Cortex of kidney (tissue), 1 donor: ENCODE measurements at places on chromosomes 7 and 10.

DNA sequence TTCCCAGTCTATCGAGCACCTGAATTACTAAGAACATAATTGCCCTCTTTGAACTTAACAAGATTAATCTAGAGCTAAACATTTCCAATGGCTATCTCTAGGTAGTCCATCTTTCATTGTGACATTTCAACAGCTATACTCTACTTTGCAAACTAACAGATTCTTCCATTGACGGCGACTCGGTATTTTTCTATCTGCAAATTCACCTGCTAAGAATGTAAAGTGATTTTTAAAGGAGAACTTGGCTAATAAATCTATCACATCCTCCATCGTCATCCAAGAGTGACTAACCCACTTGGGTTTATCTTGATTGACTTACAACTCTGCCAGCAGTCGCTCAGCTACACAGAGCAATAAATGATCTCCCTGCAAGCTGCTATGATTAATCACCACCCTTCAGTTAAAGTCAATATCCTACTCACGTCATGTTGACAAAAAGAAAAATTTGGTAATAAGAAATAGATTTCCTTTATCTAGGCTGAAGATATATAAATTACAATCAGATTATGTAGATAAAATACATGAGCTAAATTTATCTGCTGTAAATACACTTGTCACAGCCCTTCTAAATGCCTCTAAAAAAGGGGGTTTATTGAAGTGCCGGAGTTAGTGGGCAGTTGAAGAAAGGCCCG, 99.5 kb downstream of the SFMBT2 start:
- DNase-seq, result no peak

- no peak for DNase-seq
These were observed 113.8 kb upstream of the PPP2R2D start for GRCh38 chr10:131786756-131787605.

DNA sequence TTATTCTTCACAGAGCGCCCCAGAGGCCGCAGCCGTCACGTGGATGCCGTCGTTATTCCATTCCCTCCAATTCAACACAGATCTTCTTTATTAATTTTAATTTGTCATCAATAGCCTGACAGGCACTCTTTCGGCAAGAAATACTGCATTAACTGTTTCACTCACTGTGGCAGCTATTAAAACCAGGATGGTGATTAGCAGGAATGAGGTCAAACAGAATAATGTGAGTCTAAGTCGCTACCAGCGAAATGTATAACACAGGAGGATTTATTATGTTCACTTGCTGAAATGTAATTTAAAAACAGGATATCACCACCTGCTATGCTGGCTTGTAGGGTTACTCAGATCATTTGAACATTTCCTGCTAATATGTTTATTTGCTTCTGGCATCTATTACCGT, 74.2 kb upstream of the MGMT start:
- DNase-seq, result no peak

DNA sequence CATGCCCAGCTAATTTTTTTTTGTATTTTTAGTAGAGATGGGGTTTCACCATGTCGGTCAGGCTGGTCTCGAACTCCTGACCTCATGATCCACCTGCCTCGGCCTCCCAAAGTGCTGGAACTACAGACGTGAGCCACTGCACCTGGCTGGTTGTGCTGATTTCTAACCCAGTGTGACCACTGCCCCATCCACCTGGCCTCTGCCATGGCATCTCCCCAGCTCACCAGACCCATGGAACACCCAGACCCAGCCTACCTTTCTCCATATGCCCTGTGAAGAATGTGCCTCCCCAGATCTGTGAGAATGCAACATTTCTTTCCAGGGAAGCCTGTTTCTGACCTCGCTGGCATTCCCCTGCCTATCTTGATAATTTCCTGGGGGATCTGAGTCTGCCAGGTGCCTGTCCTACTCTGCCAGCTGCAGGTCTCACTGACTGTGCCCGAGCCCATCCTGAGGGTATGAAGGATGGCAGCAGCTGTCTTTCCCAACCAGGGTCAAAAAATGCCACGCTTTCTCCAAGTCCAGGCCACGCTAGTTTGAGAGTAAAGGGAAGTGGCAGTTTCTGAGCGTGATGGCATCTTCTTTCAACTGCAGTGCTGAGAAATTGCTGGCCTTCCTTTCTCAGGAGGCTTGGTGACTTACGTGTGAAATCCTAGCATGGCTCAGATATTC, 324.4 kb upstream of the ZNF32 start:
- DNase-seq, result no peak

GRCh38 chr7:22417349-22417748, 60.4 kb upstream of the RAPGEF5 start:
- no peak for DNase-seq

DNA sequence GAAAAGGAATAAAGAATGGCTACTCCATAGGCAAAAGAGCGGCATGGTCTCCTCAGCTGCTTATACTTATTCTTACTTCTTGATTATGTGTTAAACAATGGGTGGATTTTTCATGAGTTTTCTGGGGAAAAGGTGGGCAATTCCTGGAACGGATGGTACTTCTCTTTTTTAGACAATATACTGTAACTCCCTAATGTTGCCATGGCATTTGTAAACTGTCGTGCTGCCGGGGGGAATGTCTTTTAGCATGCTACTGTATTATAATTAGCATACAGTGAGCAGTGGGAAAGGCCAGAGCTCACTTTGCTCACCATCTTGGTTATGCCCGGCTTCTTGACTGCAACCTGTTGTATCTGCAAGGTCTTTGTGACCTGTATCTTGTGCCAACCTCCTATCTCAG, 372.1 kb upstream of the AKR1E2 start:
- no peak for DNase-seq

GRCh38 chr7:149261829-149262617, at the start of gene ZNF783:
Gene ZNF783 (plus strand): TSS chr7:149262196. CDS start chr7:149262334, 138 bp downstream.
- no peak for DNase-seq

- DNase-seq, result no peak
These were observed 2.8 kb downstream of the FASTK start for GRCh38 chr7:151077705-151078232.

DNA sequence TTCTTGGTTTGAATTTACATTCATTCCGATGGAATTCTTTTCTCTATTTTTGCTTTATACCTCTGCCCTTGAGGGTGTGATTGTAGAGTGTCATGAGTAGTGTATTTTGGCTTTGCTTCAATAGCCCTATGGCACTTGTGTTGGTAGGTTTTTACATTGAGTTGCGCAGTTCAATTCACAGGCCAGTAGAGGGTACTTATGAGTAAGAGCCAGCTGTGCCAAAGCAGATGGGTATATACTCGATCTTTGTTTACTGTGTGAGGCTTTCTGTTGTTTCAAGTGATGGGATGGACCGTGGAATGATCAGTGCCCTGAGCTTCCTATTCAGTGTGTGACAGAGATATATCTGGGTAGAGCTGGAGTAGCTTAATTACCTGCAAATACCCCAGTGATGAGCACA, 4.3 kb upstream of the AKR1C3 start:
- DNase-seq, result no peak

- DNase-seq, result no peak
These were observed 127.7 kb downstream of the SRI start for GRCh38 chr7:88091988-88092675.

DNA sequence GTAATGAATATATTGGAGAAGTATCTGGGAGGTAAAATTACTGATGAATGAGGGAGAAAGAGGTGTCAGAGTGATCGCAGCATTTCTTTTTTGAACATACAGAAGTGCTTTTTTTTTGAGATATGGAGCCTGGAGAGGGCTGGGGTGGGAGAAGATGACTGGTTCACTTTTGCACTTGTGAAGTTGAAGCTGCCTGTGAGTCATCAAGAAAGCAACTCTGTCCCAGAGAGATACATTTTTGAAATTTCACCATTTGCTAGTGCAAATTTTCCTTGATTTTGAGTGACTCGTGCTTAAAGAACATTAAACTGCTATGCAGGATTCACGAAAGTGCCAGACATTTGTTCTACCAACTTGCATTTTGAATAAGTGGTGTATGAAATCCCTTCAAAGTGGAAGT, 81.8 kb downstream of the ADRA2A start:
- no peak for DNase-seq

- DNase-seq, result no peak
These were observed 482.6 kb upstream of the SEMA3A start for GRCh38 chr7:84677117-84677732.

GRCh38 chr7:106493041-106493731, 167.8 kb downstream of the CCDC71L start:
- DNase-seq, result no peak

- no peak for DNase-seq
These were observed 25.0 kb downstream of the ZNF487 start for GRCh38 chr10:43461950-43462349.

DNA sequence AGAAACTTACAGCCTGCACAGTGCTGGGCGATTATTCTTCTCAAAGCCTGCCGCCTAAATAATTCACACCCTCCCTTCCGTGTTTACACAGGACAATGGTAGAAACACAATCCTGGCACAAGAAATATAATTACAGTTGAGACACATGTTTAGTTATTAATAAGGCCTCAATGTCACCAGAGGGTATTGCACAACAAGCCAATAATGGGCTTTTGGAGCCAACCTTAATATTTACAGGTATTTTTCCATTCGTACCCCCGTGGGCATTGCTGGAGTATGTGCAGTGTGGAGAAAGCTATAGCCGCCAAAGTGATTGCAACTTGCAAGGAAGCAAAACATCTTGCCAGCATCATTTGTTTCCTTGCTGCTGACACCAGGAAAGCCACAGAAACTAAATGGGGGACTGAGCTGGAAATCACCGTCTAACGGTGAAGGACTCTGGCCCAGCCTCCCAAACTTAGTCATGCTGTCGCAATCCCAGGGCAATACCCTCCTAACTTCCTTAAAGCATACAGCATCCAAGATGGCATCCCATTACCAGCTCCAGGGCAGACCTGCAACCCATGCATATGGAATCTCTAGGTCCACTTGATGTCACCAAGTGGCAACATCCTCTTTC, 8.6 kb downstream of the CALN1 start:
- no peak for DNase-seq

DNA sequence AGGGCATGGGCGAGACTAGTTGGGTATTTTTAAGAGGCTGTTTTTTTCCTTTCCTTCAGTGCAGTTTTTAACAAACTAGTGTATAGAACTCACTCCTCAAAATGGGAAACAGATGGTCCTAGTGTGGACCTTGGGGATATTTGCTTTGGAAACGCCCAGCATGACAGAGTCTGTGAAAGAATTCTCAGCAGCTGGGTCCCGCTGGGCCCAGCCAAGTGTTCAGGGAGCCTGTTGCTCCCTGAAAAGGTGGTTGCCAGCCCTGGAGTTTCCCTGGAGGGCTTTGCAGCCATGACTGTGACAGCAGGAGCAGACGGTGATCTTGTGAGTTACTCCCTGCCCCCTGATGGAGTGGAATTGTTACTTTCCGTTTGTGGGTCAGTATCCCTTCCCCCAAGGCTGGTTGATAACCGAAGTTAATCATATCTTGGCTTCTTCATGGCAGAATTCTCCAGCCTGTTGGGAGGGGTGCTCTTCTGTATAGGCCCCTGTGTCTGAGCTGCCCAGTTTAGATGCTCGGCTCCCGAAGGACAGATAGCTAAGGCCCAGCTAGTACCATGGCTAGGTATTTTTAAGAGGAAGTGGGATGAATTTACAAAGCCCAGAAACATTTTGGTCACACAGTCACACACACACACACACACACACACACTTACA, 278.6 kb upstream of the HABP2 start:
- no peak for DNase-seq

DNA sequence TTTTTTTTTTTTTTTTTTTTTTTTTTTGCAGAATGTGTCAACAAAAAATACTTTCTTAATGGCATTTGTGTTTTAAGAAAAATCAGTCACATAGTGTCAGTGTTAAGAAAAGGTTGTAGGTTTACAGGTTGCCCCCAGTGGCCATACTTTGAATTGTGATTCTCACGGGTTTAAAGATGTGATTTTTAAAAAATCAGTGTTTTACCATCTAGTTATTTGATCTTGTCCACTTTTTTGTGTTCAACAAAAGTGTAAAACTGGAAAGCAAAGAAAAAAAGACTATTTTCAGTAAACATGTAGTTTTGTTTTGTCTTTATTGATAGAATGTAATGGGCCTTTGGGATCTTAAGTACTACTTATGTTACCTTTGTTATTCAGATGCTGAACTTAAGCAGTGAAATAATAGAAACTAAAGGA, 25.7 kb downstream of the SUV39H2 start:
- DNase-seq, result no peak

- DNase-seq, result no peak
These were observed 21.4 kb upstream of the UNC5B start for GRCh38 chr10:71191019-71191418.

DNA sequence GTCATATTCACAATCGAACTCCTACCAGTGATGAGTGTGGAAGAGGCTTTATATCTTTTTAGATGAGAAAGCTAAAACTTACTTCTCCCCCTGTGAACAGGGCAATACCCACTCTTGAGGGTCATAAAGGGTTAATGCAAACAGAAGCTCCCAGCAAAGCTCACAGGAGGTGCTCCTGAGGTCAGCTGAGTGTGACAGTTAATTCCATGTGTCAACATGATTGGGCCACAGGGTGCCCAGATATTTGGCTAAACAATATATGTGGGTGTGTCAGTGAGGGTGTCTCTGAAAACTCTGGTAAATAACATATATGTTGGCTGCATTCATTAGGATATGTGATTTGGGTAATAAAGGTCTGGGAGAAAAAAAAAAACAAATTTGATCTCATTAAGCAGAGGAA, 86.0 kb downstream of the HIP1 start:
- no peak for DNase-seq

- DNase-seq, result no peak
These were observed 49.3 kb downstream of the PNLIPRP2 start for GRCh38 chr10:116669832-116670644.

GRCh38 chr7:112122798-112123197, 83.4 kb downstream of the DOCK4 start:
- no peak for DNase-seq

DNA sequence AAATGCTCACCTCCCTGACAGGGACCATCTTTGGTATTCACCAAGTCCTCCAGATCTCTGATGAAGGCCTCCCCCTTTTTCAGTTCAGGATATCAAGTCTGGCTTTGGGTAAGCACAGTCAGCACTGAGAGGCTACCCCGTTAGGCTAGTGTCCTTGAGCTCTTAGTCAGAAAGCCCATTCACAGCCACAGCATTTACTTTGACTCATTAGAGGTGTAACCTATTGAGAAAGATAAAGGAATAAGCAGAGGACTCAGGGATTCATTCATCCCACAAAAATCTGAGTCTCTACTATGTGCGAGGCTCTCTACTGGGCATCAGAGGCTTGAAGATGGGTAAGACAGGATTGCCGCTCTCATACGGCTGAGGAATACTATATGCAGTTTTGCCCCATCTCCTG, 14.0 kb upstream of the RAMP3 start:
- no peak for DNase-seq
